Liver (tissue), 10 donors: ENCODE measurements at places on chromosomes 4 and X. TPM values are rescaled to one million over a fixed set of nuclear protein-coding genes. Genes with fewer than 3 reads are reported as not detected.
A peak's percentile ranks its signal among the peaks of the same experiment; 100 is the strongest.

DNA sequence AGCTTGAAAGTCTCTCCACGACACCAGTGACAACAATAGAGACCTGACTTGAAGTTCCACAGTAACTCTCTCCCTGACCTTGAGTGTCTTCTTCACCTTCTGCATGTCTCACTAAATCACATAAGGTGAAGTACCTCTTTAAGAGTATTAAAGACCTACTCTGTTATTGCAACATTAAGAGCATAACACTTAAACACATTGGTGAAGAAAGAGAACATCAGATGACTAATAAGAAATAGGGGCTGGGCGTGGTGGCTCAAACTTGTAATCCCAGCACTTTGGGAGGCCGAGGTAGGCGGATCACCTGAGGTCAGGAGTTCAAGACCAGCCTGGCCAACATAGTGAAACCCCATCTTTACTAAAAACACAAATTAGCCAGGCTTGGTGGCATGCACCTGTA is 33.9 kb upstream of the MAPK10 start:
- no peaks in the 10 kb centered on the region for H3K4me1 ChIP-seq
- DNase-seq: no peak
- H3K36me3 ChIP-seq: no peaks in the 10 kb centered on the region

GRCh38 chr4:152243896-152244595 is 291.8 kb downstream of the FBXW7 start:
- no peaks in the 10 kb centered on the region for H3K27me3 ChIP-seq
- no peaks in the 10 kb centered on the region for H3K4me1 ChIP-seq
- no peak overlapping the region for H3K27ac ChIP-seq
- no peak for DNase-seq

DNA sequence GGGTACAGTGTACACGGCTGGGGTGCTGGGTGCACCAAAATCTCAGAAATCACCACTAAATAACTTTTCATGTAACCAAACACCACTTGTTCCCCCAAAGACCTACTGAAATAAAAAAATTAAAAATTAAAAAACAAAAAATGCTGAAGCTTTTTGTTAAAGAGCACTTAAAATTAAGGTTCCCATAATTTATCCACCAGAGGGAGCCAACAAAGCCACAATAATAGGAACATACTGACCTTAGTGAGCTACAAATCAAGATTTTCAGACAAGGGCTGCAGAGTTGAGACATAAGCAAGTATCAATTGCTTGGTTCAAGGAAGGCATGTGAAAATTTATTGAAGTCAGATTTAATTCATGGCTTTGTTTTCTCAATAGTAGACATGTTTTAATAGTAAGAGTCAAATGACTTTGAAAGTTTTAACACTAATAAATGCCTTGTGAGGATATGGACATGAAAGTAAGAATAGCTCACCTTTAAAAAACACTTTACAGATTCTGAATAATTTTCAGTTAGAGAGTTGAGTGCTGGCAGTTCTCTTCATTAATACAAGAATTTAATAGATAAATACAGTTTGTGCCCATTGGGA is 43.0 kb upstream of the SCOC start:
- no peaks in the 10 kb centered on the region for H3K27me3 ChIP-seq
- H3K27ac ChIP-seq: no peak overlapping the region
- no peaks in the 10 kb centered on the region for H3K36me3 ChIP-seq
- no peak overlapping the region for H3K4me3 ChIP-seq

DNA sequence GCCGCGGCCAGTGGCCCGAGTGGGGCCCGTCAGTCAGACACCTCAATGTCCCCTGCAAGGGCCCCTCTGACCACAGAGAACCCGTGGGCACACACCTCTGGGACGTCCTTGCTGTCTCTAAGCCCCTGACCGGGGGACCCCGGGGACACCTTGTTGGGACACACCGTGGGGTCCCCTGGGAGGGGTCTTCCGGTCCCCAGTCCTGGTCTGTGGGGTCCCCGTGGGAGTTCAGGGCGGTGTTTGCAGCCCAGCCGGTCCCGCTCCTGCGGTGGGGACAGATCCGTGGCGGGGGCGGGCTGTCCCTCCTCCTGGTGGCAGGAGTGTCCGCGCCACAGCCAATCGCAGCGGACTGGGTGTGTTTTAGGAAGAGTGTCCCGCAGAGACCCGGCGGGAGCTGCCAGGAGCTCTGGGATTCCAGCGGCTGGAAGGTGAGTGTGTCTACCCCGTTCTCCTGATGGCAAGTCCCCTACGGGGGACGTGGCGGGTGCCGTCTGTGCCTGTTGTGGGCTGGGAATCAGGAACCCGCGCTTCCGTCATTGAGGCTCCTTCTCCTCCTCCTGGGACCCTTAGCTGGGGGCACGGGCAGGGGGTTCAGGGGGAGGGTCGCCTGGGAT is 5.1 kb upstream of the PLCXD1 start:
- no peaks in the 10 kb centered on the region for H3K36me3 ChIP-seq
- peak; percentile 66 for DNase-seq
- H3K4me3 ChIP-seq: peak overlapping the region; percentile 81
- H3K27ac ChIP-seq: peak overlapping the region; percentile 91

DNA sequence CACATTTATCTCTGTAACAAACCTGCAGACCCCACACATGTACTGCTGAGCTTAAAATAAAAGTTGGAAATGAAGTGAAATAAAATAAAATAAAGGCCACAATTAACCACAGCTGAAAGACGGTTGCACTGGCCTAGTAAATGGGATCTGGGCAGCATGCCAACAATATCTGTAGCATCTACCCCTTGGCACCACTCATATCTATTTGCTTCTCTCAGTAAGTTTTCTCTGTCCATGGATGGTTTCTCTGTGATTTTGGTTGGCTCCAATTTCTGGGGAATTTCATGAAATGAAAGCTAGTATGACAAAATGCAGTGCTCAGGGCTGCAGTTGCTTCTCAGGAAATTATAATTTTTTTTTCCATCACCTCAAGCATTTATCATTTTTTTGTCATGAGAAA is 172.0 kb upstream of the IL15 start:
- no peak overlapping the region for H3K27ac ChIP-seq
- no peaks in the 10 kb centered on the region for H3K4me1 ChIP-seq
- DNase-seq: no peak
- H3K27me3 ChIP-seq: no peaks in the 10 kb centered on the region
- H3K36me3 ChIP-seq: no peaks in the 10 kb centered on the region

- H3K36me3 ChIP-seq: no peaks in the 10 kb centered on the region
- DNase-seq: no peak
Measured at GRCh38 chr4:94849901-94850300, 92.1 kb downstream of the BMPR1B start.

- H3K4me3 ChIP-seq: no peak overlapping the region
- no peak overlapping the region for H3K27ac ChIP-seq
- H3K4me1 ChIP-seq: no peaks in the 10 kb centered on the region
- no peaks in the 10 kb centered on the region for H3K36me3 ChIP-seq
Measured at GRCh38 chr4:65580551-65580950, 89.7 kb downstream of the EPHA5 start.

- H3K4me3 ChIP-seq: no peak overlapping the region
- no peaks in the 10 kb centered on the region for H3K4me1 ChIP-seq
- H3K27me3 ChIP-seq: no peaks in the 10 kb centered on the region
- no peaks in the 10 kb centered on the region for H3K36me3 ChIP-seq
Measured at GRCh38 chr4:3484057-3484973, 21.2 kb downstream of the DOK7 start.

DNA sequence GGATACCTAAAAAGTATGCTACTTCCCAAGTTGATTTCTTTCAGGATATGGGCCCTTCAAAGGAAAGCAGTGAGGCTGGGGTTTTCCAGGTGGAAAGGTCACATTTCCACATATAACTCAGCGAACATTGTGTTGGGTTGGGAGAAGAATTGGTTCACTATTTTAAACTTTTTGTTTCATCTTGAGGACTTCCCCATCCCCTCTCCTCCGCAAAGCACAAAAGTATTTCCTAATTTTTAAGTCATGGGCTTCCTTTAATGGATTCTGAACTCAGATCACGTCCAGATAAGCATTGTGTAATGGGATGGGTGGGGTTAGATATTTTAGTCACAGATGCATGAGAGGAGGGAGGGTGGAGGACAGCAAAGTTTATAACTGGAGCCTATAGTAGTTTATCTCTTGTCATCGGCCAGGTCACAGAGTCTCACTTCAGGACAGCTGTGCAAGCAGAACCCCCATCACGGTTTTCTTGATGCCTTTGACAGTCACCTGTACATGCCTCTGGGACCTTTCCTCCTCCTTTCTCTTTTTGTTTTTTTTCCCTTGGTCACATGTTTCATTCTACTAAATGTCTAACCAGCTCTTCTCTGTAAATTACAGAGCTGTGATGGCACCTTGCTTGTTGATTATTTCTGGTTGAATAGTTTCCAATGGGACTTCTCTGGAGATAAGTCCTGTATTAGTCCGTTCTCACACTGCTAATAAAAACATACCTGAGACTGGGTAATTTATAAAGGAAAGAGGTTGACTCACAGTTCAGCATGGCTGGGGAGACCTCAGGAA is 115.4 kb downstream of the PTTG2 start:
- H3K36me3 ChIP-seq: no peaks in the 10 kb centered on the region
- no peak overlapping the region for H3K27ac ChIP-seq
- DNase-seq: no peak

GRCh38 chr4:121957266-121957665 is 5.4 kb upstream of the TRPC3 start:
- H3K27me3 ChIP-seq: peaks cover 6% of the 10 kb centered on the region
- no peaks in the 10 kb centered on the region for H3K4me1 ChIP-seq
- no peak for DNase-seq
- no peaks in the 10 kb centered on the region for H3K36me3 ChIP-seq
- no peak overlapping the region for H3K4me3 ChIP-seq
- H3K27ac ChIP-seq: no peak overlapping the region

- DNase-seq: no peak
- no peaks in the 10 kb centered on the region for H3K4me1 ChIP-seq
- no peak overlapping the region for H3K27ac ChIP-seq
- H3K4me3 ChIP-seq: no peak overlapping the region
Measured at GRCh38 chrX:32084757-32085156, 1012.9 kb upstream of the FTHL17 start.

DNA sequence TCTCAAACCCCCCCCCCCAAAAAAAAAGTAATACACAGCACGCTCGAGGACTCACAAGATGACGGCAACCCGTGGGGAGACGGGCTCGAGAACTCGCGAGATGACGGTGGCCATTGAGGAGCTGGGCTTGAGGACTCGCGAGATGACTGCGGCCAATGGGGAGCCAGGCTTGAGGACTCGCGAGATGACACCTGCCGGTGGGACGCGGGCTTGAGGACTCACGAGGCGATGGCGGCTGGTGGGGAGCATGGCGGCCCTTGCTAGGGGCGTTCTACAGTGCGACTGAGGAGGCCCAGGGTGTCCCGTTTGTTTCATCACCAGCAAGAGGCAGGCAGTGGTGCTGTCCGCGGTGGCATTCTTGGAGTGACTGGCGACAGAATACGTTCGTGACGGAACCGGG is 172.4 kb upstream of the MAGEB16 start:
- no peaks in the 10 kb centered on the region for H3K4me1 ChIP-seq
- H3K27me3 ChIP-seq: no peaks in the 10 kb centered on the region
- H3K4me3 ChIP-seq: no peak overlapping the region
- no peaks in the 10 kb centered on the region for H3K36me3 ChIP-seq

DNA sequence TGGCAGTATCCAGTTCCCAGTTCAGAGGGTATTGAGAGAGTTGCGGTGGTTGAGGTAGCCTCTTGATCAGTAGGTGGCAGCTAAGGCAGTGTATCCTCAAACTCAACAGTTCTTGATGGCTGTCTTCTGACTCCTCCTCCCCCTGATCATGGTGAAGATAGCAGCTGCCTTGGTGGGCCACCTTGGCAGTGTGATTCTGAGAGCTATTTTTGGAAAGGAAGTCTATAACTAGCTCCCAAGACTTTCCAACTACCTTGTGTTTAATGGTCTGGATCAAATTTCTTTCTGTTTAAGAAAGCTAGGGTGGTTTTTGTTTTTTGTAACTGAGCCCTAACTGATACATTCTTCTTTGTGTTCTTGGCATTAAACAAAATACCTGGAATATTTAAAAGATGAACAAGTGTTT is 10.5 kb upstream of the TBC1D19 start:
- no peak overlapping the region for H3K27ac ChIP-seq
- peaks cover 2% of the 10 kb centered on the region for H3K27me3 ChIP-seq
- H3K4me1 ChIP-seq: no peaks in the 10 kb centered on the region
- H3K4me3 ChIP-seq: no peak overlapping the region
- DNase-seq: no peak

GRCh38 chr4:177573507-177573906 is 131.3 kb upstream of the AGA start:
- H3K27ac ChIP-seq: no peak overlapping the region
- H3K27me3 ChIP-seq: no peaks in the 10 kb centered on the region
- no peaks in the 10 kb centered on the region for H3K36me3 ChIP-seq
- no peak overlapping the region for H3K4me3 ChIP-seq

- H3K4me3 ChIP-seq: no peak overlapping the region
- H3K36me3 ChIP-seq: no peaks in the 10 kb centered on the region
- no peak for DNase-seq
- H3K27me3 ChIP-seq: no peaks in the 10 kb centered on the region
Measured at GRCh38 chrX:119655125-119655524, 37.8 kb downstream of the SEPTIN6 start.

DNA sequence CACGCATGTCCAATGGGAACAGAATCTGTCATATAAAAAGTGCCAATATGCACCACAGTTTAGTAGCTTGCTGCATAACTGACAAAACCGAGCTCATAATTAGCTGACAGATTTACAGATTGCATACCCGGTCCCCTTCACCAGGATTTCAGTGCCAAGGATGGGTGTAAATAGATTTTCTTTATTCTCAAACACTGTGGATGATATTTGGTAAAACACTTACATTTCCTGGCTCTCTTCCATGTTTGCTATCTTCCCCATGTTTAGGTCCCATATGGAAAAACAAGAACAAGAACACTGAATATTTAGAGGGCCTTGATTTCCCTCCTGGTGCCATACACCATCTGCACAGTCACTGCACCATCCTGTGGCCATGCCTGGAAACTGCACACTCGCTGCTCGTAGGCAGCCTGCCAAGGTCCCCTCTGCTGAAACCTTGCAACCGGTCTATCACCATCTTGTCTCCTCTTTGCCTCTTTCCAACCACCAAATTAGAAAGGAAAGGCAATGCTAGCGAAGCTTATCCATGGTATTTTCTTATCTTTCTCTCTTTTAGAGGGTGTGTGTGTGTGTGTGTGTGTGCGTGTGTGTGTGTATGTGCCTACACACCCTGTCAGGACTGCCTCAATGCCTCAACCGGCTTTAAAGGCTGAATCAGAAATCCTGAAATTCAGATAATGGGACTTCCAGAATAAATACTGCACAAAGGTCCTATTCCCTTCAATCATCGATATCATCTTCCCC is 124.2 kb upstream of the MBNL3 start:
- no peak overlapping the region for H3K4me3 ChIP-seq
- H3K27ac ChIP-seq: no peak overlapping the region
- no peaks in the 10 kb centered on the region for H3K36me3 ChIP-seq
- no peaks in the 10 kb centered on the region for H3K4me1 ChIP-seq
- no peaks in the 10 kb centered on the region for H3K27me3 ChIP-seq
- peak; percentile 60 for DNase-seq

- H3K4me1 ChIP-seq: no peaks in the 10 kb centered on the region
- no peaks in the 10 kb centered on the region for H3K36me3 ChIP-seq
- no peak overlapping the region for H3K27ac ChIP-seq
- no peaks in the 10 kb centered on the region for H3K27me3 ChIP-seq
Measured at GRCh38 chrX:72685810-72686456, 28.2 kb downstream of the PHKA1 start.

NSUN7 gene
- 0.21 TPM for polyA plus RNA-seq

ZGRF1 gene
- polyA plus RNA-seq: 1.2 TPM

MAP7D2 gene
- 0.67 TPM for polyA plus RNA-seq

SSX4B gene
- not detected for polyA plus RNA-seq

RNF128 gene
- 23.1 TPM for polyA plus RNA-seq

TENM3 gene
- 0.32 TPM for polyA plus RNA-seq
